Activated naive CD8-positive, alpha-beta T cell treated with anti-CD3 and anti-CD28 coated beads, Interleukin-2, amount 50 U/mL, for 16 hours (primary cell): ENCODE measurements at places on chromosomes 5 and 9.

DNA sequence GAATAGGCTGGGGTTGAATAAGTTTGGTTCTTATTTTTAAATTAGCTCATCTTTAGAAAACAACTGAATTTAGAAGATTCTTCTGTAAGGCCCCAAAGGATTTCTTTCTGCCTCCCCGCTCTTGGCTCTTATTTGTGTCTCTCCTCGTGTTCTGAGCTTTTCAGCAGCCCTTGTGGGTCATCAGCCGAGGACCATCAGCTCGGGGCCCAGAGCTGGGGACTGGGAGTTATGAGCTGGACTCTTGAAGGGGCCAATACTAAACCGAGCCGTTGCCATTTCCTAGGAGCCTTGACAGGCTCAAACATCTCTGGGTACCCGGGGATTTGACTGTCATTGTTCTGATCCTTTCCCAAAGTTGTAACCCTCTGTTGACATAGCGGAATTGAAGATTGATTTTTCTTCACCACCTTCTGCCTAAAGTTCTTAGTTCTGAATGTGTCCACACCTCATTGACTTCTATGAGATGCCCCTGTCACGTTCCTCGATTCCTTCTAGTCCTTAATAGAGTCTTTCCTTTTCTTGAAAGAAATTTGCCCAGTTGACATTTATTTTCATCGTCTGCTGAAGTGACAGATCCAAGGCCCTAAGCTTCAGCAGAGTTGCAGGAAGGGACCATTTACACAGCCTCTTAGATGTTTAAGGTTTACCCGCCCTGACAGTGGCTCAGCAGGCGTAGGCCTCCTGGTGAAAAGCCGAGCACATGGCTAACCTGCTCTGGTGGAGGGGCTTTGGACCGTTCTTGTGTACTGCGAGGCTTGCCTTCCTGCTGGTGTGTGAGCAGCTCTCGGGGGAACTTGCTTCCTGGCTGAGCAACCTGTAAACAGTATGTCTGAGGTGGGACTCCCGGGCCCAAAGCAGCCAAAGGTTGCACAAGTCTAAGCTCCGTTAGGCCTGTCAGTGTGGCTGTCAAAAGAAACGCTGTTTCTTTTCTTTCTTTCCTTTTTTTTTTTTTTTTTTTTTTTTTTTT lies 24.0 kb downstream of the ABL1 start:
- no peak for DNase-seq

- DNase-seq, result no peak
These were observed 21.3 kb downstream of the ARRDC3 start for GRCh38 chr5:91361790-91362189.

DNA sequence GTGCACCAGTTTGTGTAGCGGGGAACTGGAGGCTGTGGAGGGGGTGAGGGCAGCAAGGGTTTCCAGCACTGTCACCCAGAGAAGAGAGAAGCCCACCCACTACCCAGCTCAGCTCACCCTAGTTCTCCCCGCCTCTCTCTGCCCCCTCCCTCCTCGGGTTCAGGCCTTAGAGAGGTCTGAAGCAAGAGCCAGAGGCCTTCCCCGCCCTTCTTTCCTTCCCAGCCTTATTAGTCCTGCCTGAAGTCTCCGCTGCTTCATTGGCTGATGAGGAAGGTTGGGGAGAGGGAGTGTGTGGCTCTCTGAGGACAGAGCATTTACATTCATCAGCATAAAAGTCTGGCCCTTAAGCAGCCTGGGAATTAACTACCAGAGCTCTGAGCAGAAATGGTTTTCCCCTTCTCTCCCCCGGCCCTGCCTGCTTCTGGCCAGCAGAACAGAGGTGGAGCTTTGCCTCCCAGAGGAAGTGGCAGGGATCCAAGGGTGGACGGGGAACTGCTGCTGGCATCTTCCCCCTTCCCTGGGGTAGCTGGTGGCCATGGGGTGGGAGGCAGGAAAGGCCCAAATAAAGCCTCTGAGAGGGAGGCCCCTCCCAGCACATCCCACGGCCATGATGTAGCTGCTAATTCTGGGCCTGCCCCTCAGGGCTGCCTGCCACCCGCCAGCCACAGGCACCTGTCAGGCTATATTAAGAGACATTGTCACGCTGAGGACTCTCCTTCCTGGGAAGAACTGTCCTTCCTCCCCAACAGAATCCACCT lies 4.1 kb downstream of the DNAJB5 start:
- no peak for DNase-seq

- DNase-seq, result no peak
These were observed 4.0 kb downstream of the PTGES2 start for GRCh38 chr9:128123451-128124080.

DNA sequence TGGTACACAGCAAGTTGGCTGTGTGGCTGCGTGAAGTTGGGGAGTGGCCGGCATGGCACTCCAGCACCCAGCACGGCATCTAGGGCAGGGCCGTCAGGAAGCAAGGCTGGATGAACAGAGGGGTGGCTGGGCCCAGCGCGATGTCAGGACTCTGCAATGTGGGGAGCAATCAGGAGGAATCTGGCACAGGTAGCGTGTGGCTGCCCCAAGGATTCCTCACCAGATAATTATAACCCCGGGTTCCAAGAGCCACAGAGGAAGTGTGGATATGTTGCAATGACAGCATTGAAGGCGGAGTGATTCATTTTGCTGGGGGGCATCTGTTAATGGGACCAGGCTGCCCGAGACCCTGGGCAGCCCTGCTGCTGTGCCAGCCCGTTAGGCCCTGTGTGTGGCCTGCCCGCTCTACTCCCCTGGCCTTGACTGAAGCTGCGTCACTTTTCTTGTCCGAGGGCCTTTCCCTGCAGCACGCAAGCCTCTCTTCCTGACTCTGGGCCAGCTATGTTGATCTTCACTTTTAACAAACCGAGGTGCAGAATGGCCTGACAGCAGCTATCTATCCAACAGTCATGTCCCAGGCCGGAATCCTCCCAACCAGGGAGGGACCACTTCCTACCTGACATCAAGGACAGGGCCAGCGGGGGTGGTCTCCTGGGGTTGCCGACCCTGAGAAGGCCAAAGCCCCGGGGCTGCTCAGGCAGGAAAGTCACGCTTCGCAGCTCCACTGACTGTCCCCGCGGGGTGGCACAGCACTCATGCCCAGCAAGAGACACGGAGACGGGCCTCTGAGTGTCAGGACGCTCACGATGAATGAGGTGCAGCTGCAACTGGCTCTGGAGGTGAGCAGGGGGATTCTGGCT lies 118.0 kb upstream of the PHYKPL start:
- no peak for DNase-seq

- no peak for DNase-seq
These were observed 79.2 kb downstream of the UBE2QL1 start for GRCh38 chr5:6527749-6528455.
